ENCODE measurements at places on chromosomes 1 and 21.

DNA sequence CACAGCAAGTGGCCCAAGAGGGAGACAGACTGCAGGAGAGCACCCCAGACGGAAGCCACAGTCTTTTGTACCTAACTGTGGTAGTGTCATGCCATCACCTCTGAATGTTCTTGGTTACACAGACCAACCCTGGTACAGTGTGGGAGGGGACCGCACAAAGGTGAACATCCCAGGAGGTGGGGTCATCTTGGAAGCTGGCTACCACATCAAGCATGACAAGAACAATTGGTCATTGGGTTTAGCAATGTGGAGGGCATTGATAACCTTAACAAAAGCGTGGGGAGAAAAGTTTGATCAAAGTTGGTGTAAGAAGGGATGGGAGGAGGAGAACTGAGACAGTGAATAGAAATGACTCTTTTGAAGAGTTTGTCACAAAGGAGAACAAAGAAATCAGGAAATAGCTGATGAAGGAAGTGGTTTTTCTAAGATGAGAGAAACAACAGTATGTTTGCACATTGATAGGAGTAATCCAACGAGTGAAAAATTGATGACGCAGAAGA lies 87.1 kb upstream of the CACNA1E start:
- no peak for DNase-seq

DNA sequence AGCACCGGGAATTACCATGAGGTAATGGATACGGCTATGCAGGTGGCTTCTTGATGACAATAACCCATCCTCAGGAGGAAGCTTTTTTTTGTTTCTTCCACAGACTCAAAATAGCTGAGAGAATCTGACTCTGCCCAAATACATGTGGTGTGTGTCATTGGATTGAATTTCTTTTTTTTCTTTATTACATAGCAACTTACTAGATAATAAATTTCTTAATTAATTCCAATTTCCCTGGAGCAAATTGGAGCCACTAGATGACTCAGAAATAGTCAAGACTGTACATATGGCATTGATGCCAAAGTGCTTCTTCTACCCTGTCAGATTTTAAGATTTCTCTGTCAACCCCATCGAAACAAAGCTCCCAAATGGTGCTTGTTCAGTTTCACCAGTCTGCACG lies 42.7 kb downstream of the L1TD1 start:
- no peak for DNase-seq

- DNase-seq: no peak
Observed at GRCh38 chr1:200783926-200784325, 45.2 kb downstream of the CAMSAP2 start.

GRCh38 chr1:245656189-245656717 lies 501.5 kb downstream of the KIF26B start:
- DNase-seq: no peak

GRCh38 chr1:67952071-67952470 lies 98.4 kb downstream of the DIRAS3 start:
- DNase-seq: no peak

DNA sequence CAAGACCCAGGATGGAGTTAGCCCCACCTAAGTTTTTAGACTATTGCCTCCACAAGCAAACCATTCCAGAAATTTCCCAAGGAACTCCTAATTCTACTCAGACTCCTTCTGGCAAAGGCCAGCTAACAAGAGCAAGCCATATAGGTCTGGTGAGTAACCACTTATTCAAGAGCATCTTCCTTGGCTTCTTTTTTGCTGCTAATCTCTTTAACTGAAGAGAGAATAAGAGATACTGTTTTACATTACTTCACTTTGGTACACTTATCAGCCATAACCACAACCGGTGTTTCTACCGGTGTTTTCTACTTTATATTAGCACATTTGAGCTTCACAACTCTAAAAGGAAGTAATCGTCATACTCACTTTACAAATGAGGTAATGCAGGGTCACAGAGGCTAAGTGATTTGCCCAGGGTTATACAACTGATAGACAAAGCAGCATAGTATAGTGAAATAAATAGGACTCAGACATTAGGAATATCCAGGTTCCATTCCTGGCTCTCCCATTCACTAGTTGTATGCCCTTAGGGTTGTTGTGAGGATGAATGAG lies 1.7 kb upstream of the EPS15 start:
- no peak for DNase-seq

GRCh38 chr1:910881-911721 lies 12.6 kb upstream of the SAMD11 start:
- no peak for DNase-seq

DNA sequence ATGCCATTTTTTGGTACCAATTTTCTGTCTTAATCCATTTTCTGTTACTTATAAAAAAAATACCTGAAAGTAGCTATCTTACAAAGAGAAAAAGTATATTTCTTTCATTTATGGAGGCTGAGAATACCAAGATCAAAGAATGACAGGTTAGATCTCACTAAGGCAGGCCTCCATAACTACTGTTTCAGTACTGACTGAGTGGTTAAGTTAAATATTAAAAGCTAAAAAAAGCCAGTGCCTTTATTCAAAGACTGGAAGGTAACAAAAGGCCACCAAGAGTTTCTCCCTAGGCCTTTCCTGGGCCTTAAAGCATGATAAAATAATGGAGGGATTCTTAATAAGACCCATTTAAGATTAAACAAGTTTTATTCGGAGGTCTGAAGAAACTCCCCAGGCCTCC lies 687.7 kb upstream of the ADGRL4 start:
- no peak for DNase-seq

- DNase-seq: no peak
Observed at GRCh38 chr1:231610388-231610787, 16.2 kb upstream of the DISC1 start.

DNA sequence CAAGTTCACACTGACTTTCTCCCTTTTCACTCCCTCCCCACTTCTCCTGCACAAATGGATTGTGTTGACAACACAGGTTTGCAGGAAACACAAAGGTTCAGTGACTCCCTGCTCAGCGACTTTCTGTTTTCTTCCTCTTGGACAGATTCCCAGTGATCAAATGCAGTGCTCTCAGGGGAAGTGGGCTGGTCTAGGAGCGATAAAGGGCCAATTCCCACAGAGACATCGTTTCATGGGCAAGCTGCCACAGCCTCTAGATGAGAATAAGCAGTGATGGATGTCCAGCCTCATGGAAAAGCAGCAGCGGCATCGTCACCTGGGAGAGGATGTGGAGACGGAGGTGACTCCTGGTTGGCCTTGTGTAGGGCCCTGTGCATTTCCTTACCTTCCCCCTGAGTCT lies 30.6 kb downstream of the FYB2 start:
- no peak for DNase-seq
